ENCODE measurements at places on chromosomes 3 and 15.

- DNase-seq, result no peak
These were observed 2.1 kb downstream of the SEMA7A start for GRCh38 chr15:74431645-74432044.

DNA sequence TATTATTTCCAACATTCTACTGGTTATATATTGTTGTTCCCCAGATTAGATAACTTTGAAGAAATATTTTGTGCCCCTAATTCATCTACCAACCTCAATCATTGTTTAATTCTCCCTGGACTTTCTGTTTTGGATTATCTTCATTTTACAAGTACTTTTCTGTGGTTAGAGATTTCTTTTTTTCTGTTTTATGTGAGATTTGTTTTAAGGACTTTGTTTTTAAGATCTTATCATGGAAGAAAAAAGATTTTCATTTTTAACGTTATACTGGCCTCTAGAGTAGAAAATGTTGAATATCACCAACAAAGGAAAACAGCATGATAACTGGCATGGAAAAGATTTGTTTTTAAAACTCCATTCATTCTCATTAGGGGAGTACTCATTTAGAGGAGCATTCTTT lies 210.9 kb upstream of the KCNMB2 start:
- DNase-seq, result no peak

DNA sequence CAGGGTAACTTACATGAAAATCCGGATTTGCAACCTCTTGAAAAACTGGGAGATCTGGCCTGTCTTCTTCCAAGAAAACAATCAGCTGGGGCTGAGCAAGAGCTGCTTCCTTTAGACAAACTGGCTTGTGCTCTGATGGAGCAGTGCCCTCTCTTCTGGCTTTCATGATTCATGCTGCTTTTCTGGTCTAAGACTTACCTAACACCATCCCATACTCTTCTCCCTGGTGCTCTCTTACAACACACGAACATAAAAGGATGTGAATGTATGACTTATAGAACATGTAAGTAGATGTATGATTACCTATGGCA lies 9.9 kb downstream of the TJP1 start:
- no peak for DNase-seq

DNA sequence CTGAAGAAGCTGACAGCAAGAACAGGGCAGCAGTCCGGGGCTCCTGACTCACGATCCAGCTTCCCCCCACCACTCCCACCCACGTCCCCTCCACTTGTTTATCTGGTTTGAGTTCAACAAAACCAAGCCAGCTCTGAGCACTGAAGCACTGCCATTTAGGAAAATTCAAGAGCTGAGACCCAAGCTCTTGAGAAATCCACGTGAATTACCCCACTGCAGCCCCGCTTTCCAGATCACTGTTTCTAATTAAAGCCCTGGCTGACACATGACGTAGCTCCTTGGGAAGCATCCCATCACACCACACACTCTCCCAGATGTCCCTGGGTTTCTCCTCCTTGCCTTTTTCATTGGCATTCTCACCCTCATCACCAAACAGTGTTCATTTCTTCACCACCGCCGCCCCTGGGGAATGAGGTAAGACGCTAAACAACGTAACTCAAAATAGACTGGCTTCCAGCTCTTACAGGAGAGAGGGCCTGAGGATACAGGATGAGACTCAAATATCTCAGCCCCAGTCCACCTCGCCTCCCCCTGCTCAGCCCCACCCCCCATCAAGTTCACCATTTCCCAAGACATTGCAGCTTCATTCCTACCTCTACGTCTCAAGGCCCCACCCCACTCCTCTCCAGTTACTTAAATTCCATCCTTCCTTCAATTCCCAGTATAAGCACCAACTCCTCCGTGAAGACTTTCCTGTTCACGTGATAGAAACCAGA lies 95.4 kb downstream of the SRGAP3 start:
- no peak for DNase-seq

DNA sequence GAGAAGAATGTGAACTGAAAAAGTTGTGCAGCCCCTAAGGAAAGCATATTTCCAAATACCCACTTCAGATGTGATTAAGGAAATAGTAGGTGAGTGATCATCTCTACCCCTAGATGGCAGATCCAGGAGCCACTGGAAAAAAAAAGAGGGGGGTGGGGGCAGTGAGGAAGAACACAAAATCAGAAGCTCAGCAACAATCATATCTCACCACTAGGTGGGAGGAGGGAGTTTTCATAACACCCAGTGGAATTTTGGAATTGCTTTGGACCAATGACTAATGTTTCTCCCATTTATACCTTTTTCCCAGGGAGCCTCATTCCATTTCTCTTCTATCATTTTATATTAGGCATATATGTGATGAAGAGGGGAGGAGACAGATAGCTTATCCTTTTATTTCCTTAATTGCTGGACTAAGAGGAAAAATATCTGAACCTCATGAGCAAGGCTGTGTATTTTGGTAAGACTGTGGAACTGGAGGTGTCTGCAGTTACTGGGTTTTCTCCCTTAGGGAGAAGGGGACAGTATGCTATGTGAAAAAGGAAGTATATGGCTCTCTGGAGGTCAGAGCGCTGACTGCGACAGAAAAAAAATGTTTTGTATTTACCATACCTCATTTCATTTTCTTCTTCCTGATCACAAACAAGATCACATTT lies 363.4 kb downstream of the GAP43 start:
- DNase-seq, result no peak

- no peak for DNase-seq
These were observed 13.2 kb upstream of the STAB1 start for GRCh38 chr3:52481819-52482521.

GRCh38 chr15:52193791-52194190 lies 2.6 kb upstream of the GNB5 start:
- no peak for DNase-seq

GRCh38 chr3:49387721-49388120 lies 24.1 kb downstream of the RHOA start:
- DNase-seq, result no peak

DNA sequence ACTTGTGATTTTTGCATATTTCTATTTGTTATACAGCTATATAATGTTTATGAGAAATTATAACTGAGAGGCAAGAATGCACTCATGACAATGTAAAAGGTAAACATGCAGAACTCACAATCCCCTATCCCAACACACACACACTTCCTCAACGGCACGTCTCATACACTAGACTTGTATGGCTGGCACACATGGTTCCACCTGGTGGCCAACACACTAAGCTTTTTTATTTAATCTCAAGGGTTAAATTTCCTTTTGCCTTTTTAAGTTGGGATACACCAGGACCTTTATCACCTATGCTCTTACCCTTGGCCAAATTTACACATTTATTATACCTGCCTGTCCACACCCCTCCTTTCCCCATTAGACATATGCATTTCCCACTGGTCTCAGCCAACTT lies 88.6 kb upstream of the PSMD6 start:
- no peak for DNase-seq

- no peak for DNase-seq
These were observed 77.0 kb upstream of the LARS2 start for GRCh38 chr3:45311327-45311726.

- DNase-seq, result no peak
These were observed 37.1 kb downstream of the DAZL start for GRCh38 chr3:16568115-16568514.

- DNase-seq, result no peak
These were observed 11.0 kb downstream of the PARP16 start for GRCh38 chr15:65275728-65276126.

DNA sequence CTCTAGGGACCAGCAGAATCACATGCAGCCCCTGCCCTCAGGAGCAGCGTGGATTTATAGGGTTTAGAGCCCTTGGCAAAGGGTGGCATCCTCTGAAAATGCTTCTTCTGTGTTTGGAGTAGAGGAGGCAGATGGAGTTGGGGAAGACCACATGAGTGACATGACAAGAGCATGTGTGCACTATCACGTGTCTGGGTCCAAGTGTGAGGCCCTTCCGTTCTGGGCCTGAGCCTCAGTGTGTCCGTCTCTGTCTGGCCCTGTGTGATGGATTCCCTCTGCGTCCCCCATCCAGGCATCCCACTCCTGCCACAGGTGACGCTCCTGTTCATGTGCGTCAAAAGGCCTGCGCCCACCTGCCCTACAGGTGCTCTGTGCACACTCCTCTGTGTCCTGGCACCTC lies 30.1 kb downstream of the FGD5 start:
- DNase-seq, result no peak

GRCh38 chr15:99181545-99181971 lies 67.8 kb downstream of the TTC23 start:
- no peak for DNase-seq

- DNase-seq, result peak; percentile 49
These were observed 149.1 kb upstream of the CD96 start for GRCh38 chr3:111392894-111393398.

DNA sequence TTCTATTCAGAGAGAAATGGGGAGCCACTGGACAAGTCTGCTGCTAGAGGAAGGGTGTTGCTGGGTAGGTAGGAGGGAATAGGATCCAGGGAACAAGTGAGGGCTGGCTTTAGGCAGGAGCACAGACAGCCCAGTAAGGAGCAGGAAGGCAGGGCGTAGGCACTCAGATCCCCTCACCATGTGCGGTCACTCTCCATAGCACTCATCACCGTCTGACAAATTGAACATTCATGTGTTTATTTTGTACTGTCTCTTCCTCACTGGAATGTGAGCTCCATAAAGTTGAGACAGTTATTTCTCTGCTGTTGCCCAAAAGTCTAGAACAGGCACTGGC lies 24.2 kb upstream of the LRRC34 start:
- DNase-seq, result no peak

DNA sequence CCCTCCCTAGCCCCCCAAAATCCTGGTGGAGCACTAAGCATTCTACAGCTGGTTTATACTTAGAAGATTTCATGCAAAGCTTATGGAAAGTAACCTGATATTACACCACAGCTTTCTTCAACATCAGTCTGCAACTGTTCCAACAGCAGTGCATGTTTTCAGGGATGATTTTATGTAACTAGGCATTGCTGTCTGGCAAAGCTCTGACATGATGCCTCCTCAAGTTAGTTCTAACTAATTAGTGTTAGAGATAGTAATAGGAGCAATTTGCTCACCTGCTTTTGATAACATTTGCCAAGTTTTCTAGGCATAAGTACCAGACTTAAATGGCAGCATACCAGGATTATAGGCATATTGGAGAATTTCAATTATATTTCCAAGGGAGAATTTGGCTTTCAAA lies 330.3 kb upstream of the SGO1 start:
- no peak for DNase-seq
